ENCODE measurements at places on chromosomes 11 and 22. TPM values are rescaled to one million over a fixed set of nuclear protein-coding genes. Genes with fewer than 3 reads are reported as not detected.

CTSW gene
- not detected for total RNA-seq

DBX1 gene
- total RNA-seq = not detected

CATSPER1 gene
- not detected for total RNA-seq

OR10A6 gene
- total RNA-seq = not detected

RIC3 gene
- total RNA-seq = not detected

OR10A2 gene
- not detected for total RNA-seq

AQP11 gene
- total RNA-seq = 0.65 TPM

KCNK4 gene
- total RNA-seq = not detected

FGF3 gene
- not detected for total RNA-seq

TREH gene
- total RNA-seq = not detected

UQCC3 gene
- 6.0 TPM for total RNA-seq

KIRREL3 gene
- total RNA-seq = not detected

TMEM151A gene
- total RNA-seq = 1.5 TPM

LYVE1 gene
- total RNA-seq = 0.36 TPM

CADM1 gene
- 1.3 TPM for total RNA-seq

LRRC75B gene
- 9.9 TPM for total RNA-seq

CAVIN3 gene
- 318 TPM for total RNA-seq

OR56A1 gene
- total RNA-seq = not detected

RNF141 gene
- total RNA-seq = 24.8 TPM

DDTL gene
- not detected for total RNA-seq

Measured in cardiac atrium fibroblast (primary cell).